ENCODE measurements at places on chromosomes 12 and 14.

DNA sequence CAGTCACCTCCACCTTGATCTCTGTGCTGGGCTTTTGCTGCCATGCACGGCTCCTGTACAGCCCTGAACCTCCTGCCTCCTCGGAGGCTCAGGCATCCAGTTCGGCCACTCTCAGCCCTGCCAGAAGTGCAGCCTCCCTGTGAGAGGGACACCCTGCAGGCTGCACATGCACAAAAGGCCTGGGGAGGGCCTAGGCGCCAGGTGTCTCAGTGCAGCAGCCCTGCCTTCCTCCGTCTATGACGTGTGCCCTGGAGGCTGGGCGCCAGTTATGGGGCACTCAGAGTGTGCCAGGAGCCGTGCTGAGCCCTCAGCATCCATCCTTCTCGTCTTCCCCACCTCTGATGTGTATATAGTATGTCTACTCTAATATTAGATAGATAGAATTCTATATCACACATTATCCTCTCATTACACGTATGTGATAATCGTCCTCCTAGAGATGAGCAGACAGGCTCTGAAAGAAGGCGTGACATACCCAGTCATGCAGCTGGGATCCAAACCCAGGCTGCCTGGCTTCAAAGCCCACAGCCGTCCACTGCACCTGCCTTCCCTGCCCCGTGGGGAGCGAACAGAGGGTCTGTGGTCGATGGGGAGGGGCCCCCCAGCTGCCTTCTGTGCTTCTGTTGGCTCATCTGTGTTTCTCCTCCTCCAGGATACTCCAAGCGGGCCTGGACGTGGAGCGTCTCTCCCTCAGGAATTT, 101.1 kb downstream of the B4GALNT3 start:
- no peak for DNase-seq

GRCh38 chr12:123941000-123941399, 31.6 kb downstream of the CCDC92 start:
- DNase-seq: no peak

DNA sequence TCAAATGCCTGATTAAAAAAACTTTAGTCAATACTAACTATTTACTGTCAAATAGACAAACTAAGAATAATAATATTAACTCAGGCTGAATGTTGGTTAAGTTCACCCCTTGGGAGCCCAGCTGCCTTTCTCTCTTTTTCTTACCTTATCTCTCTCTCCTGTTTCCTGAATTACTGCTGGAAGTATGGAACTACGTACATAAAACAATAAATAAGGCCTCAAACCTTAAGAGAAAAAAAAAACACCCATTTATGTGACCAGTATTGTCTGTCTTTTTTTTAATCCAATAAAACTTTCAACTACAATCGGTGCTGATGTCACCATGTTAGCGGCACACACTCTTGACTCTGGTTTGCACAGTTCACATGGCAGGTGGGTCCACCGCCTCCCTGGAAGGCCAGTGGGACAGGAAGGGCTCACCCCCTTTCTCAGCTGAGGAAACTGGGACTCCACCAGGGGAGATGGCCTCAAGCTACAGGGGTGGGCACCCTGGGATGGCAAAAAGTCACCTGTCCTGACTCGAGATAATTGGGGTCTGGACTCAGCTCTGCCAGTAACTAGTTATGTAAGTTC, 21.3 kb downstream of the BCL11B start:
- no peak for DNase-seq

DNA sequence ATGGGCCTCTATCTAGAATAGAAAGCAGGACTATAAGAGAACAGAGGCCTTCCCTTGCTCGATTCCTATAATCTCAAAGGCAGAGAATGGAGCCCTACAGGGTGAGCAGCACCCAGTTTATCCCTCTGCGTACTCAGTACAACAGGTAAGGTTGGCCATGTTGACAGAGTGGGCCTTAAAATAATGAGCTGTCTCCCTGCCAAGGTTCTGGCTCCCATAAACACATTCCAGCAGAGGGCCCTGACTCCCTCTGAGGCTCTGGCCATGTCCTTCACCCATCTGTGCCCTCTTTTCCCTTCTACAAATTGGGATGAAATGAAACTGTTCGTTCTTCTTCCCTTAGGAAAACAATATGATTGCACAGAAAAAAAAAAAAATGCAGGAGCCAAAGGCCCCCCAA, 16.9 kb upstream of the PNMA1 start:
- DNase-seq: no peak

- DNase-seq: no peak
These were observed 19.5 kb downstream of the MAPK1IP1L start for GRCh38 chr14:55070981-55071411.

DNA sequence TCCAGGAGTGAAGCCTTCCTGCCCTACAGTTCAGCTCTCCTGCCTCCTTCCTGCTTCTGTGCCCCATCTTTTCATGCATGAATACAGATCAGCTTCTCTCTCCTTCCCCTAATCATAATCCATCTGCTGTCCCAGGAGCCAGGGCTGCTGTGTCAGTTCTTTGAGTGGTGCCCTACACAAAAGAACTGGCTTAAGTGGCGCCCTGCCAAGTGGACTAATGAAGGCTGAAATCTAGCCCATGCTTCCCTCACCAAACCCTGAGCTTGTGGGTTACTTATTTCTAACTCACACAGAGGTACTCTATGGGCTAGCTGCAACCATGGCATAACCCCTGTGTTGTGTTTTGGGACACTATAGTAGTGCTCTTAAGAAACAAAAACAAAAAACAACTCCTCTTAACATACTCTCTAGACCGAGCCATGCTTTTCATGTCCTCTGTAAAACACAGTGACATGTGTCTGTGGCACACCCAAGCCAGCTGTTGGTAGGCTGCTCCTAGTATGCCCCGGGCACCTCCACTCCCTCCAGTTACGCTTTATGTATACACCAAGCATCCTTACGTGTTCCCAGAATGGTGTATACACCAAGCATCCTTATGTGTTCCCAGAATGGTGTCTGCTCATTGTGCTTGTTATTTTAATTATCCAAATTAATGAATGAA, 19.3 kb upstream of the ETV6 start:
- DNase-seq: peak; percentile 34

DNA sequence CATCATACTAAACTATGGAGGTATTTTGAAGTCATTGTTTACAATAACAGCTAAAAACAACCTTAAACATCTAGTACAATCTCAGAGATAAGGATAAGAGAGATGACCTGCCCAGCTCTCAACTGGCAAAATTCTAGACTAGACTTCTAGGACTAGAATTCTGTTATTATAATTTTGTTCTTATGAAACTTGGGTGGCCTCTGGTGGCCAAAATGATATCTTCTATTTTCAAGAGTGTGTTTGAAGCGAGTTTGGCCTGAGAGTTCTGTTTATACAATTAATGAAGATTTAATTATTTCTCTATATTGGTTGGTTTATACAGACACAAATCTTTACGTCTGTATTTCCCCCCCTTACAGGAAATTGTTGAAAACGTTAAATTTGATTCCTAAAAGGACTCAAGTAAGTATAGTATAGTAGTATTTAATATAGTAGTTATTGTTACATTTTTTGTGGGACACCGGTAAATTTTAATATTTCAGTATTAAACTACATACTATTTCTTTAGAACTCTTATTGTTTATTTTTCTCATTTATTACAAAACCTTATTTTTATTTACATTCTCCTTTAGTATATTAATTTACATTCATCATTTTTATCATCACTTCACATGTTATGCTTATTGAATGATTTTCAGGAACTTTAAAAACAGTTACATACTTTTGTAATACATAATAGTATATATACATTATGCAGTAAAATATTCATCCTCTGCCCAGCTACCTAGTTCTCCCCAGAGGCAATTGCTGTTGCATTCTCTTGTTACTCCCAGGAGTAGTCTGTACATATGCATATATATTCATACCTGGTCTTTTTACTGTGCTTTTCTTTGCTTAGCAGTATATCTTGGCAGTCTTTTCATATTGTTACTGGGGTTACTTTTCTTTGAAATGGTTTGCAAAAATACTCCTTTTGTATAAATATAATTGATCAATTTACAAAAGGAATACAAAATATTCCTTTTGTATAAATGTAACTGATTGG, 6.6 kb downstream of the PPHLN1 start:
- peak; percentile 83 for DNase-seq

Data from hematopoietic multipotent progenitor cell treated with erythropoietin and hydrocortisone succinate and interleukin-3 and kit ligand, for 4 days (in vitro differentiated cells).